NCI-H446 (cell line): ENCODE measurements at places on chromosomes 6 and 20.

- DNase-seq: no peak
Measured at GRCh38 chr6:49766762-49767161, 20.3 kb downstream of the PGK2 start.

GRCh38 chr20:57438552-57438951, 47.4 kb downstream of the RBM38 start:
- DNase-seq: no peak

- no peak for DNase-seq
Measured at GRCh38 chr20:52193886-52194545, 2.4 kb upstream of the ZFP64 start.

GRCh38 chr6:121032268-121033006, 301.8 kb downstream of the TBC1D32 start:
- DNase-seq: no peak

DNA sequence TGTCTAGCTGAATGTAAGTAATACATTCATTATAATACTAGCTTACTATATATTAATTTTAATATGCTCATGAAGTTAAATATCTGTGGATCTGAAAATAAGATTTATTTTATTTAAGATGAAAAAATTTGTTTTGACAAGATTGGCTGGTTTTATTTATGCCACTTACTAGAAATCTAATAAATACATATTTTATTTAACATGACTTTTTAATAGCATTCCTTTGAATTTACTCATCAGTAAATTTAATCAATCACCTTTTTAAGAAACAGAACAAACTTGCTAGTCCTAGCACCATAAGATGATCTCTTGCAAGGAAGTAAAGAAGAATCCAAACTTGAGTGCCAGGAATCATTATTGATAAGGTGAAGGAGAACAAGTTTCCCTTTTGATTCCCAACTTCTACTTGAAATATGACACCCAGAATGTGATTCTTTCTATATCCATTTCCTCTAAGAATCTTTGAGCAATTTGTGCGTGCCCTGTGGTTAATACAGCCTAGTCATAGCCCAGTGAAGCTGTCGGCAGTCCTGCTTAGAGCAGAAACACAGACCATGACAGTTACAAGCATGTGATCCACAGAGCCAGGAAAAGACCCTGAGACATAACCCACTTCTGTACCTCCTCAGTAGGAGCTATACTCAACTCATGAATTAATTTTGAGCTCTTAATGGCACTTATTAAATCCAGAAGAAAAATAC, 282.3 kb upstream of the QKI start:
- no peak for DNase-seq

GRCh38 chr6:32937230-32937633, 3.6 kb downstream of the HLA-DMB start:
- DNase-seq: no peak

DNA sequence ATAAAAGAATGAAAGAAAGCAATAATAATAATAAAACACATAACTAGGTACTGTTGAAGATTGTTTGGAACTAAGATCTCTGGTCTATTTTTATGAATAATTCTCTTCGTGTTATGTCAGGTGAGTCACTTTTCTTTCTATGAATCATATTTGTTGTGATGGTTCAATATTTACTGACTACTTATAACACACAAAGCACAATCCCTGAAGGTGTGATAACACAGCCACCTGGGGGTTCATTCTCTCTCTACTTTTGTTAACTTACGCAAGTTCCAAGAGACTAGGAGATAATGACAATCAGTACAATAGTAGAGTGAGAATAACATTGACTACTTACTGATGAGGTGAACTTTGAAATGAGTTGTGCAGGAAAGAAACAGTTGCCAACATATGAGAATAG, 149.9 kb downstream of the IBTK start:
- DNase-seq: no peak

GRCh38 chr6:53302678-53303360, 45.9 kb downstream of the ELOVL5 start:
- DNase-seq: no peak

GRCh38 chr6:39276379-39276995, 37.7 kb downstream of the KCNK17 start:
- DNase-seq: no peak

DNA sequence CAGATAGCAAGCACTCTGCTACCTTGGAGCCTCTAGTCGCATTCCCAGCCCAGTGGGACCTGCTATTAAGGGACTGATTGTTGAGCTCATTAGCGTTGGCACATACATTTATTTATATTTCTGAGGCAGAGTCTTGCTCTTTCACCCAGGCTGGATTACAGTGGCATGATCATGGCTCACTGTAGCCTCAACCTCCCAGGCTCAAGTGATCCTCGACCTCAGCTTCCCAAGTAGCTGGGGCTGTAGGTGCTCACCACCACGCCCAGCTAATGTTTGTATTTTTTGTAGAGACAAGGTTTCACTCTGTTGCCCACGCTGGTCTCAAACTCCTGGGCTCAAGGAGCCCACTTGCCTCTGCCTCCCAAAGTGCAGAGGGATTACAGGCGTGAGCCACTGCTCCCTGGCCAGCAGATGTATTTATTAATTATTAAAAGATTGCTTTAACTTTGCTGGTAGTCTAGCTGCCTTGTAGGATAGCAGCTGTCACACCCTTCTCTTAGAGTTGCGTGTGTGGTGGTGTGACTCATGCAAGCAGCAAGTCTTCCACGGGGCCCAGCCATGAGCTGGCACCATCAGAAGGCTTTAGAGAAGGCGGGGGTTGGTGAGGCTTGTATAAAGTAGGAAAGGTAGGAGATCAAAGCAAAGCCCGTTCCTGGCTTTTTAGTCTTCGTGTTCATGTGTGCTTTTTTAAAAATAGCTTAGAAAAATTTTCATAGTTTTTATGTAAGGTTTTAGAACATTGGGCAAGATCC, 16.5 kb downstream of the ACTR5 start:
- peak; percentile 3 for DNase-seq

DNA sequence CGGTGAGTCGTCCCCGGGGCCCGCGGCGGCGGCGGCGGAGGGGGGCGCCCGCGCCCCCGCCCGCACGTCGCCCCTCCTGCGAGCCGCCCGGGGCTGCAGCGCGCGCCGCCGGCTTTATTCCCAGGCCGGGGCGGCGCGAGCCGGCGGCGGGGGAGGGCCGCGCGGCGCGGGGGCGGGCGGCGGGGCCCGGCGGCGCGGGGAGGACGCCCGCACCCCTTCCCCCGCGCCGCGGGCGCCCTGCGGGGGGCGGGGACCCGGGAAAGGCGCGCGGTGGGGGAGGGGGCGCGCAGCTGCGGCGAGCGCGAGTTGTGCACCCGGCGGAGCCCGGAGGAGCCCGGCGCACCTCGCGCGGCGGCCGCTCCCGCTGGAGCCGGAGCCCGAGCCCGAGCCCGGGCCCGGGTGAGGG, 646 bp downstream of the HMGA1 start:
- no peak for DNase-seq

GRCh38 chr20:59661153-59661552, 56.8 kb downstream of the PHACTR3 start:
- no peak for DNase-seq

GRCh38 chr6:16651871-16652270, 109.4 kb downstream of the ATXN1 start:
- no peak for DNase-seq

DNA sequence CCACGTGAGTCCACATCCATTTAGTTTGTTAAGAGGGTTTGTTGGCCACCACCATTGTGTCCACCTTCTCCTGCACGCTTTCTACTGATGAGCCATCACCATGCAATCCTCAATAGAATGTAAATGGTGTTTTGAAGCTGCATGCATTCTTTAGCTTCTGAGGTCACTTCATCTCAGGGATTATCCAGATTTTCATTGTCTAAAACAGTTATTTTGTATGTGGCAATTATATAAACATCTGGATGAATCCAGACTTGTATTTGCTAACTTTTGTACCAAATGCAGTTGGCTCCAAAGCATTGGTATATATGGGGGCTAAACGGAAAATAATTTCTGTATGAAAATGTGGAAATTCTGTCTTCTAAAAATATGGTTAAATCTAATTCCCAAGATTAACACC, 231.2 kb upstream of the ARID1B start:
- DNase-seq: no peak

- no peak for DNase-seq
Measured at GRCh38 chr20:33624399-33624798, 37.7 kb upstream of the C20orf144 start.

DNA sequence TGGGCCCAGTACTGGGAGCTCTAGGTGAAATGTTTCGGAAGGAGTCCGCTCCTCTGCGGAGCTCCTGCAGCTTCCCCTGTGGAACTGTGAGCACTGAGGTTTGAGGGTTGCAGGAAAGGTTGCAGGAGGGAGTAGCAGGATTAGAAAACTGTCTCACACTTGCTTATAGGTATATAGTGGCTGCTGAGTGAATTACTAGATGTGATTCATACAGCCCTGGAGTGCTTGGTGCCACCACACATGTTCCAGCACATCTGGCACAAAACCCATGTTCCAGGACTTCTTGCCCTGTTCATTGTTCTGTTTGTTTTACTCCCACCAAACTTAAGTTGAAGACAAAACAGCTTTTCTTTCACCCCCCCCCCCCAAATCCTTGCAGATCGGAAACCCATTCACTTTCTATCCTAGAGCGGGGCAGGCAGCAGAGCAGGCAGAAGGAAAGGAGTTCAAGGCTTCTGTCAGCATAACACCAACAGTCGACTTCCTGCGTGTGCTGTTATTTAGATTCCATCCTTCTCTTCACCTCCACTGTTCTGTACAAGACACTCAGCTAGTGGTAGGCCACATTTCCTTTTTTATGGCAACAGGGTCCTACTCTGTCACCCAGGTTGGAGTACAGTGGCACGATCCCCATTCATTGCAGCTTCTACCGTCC, 669 bp upstream of the PEX6 start:
- no peak for DNase-seq

- DNase-seq: no peak
Measured at GRCh38 chr20:45918182-45918737, 6.3 kb upstream of the PLTP start.

DNA sequence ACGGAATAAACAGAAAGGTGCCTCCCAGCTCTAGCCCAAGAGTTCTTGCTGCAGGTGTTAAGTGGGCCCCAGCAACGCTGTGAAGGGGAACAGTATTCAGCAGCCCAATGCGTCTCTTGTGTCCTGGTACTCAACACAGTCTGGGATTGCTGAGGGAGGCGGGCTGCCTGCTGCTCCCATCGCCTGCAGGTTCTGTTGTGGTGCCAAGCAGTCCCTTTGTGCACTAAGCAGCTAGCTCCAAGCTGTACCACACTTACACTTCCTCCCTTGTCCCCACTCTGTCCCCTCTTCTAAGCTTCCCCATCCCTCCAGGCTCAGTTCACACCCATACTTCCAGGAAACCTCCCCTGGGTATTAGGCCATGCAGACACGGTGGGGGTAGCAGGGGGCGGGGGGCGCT, 92.7 kb downstream of the AGPAT4 start:
- DNase-seq: no peak

GRCh38 chr6:30678964-30679726, 6.3 kb upstream of the DHX16 start:
- peak; percentile 58 for DNase-seq

- DNase-seq: no peak
Measured at GRCh38 chr20:60637801-60638200, 614.3 kb upstream of the CDH4 start.

- DNase-seq: no peak
Measured at GRCh38 chr6:161813156-161813555, 539.3 kb upstream of the AGPAT4 start.

- DNase-seq: no peak
Measured at GRCh38 chr20:34628026-34628425, 48.9 kb downstream of the PIGU start.

- no peak for DNase-seq
Measured at GRCh38 chr6:100289285-100289684, 175.4 kb downstream of the SIM1 start.

GRCh38 chr6:113365191-113365590, 492.0 kb upstream of the MARCKS start:
- no peak for DNase-seq
